Activated effector memory CD4-positive, alpha-beta T cell treated with Interleukin-2 at 50 U/mL for 16 hours (primary cell): ENCODE measurements at places on chromosomes 6 and 20.

GRCh38 chr20:44692932-44693480 is 22.2 kb upstream of the CCN5 start:
- no peak for DNase-seq

GRCh38 chr20:43751167-43752050 is 24.6 kb upstream of the GTSF1L start:
- DNase-seq = no peak

DNA sequence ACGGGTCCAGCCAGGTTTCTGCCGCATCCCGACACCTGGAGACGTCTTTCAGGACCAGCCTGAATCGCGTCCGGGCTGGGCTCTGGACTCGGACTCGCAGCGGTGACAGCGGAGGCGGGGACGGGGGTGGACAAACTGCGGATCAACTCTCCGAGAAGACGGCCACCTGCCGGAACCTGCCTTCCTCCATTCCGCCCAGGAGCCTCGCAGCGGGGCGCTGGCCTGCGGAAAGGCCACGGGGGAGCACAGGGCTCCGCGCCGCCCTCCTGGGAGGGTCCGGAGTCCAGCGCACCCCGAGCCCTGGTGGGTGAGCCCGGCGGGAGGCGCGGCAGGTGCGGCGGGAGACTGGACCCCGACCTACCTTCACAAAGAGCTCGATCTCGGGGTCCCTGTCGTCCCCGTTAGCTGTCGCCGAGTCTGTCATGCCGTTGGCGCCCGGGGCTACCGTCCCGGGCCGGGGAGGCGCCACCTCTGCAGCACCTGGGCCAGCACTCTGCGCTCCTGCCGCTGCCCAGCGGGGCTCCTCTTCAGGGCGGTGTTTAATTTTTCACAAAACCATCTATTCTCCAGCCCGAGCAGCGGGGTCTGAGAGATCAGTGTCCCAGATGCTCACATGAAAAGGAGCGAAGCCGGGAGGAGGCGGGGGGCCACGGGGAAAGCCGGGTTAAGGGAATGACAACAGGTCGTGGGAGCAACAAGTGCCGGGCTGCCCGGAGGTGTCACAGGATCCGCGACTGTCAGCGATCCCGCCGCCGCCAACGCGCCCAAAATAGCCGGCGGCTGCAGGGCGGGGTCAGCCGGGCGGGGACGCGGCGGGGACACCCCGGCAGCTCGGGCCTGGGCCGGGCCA is at the start of gene CLIC5:
CLIC5 (minus strand) TSS at position 742 of the 850 bp plus-strand sequence; CDS start at position 424, 318 bp downstream.
- DNase-seq = peak; percentile 25

DNA sequence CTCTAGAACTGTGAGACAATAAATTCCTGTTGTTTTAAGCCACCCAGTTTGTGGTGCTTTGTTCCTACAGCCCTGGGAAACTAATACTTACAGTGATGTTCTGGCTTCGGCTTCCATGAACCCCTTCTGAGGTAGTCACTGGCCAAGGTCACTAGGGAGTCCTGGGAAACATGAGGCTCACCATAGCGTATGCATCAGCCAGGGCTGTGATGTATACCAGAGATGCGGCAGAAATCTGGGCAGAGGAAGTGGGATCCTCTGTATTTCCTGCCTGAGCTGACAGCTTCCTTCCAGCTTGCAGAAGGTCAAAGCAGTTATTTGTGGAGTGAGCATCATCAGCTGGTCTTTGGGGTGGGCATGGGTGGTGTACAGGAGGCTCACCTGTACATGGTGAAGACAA is 27.9 kb downstream of the KAT14 start:
- DNase-seq = no peak

- DNase-seq = no peak
These were observed 238.9 kb downstream of the ERMARD start for GRCh38 chr6:169990095-169991030.

DNA sequence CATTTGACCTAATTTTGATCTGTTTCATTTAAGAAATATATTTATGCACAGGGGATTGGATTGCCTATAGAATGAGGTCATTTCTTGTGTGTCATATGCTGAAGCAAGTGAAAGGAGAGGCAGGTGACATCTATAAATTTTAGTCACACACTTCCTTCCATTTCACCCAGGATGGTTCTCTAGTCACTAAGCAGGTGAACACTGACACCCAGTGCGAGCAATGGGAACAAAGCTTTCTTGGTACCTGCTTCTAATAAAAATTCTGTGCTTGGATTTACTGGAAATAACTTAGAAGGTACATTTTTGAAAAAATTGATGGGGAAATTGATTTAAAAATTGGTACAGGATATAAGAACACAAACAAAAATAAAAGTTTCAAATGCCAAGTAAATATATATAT is 66.9 kb upstream of the MC3R start:
- DNase-seq = no peak

DNA sequence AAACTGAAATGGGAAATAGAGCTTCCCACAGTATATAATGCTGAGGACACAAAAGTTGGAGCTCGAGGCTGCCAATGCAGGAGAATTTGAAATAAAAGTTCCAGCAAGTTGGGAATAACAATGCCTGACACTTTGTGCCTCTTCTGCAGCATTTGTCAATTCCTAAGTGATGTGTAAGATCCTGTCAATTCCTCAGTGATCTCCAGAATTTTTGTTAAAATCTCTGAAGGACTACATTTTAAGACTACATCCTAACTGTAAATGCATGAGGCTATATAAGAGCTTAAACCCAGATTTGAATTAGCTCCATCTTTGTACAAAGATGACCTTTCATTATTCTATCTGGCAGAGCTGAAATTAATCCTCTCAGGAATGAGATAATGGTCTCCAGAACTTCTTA is 208.2 kb downstream of the COL12A1 start:
- no peak for DNase-seq

GRCh38 chr6:151141685-151142084 is 98.1 kb upstream of the AKAP12 start:
- no peak for DNase-seq

- no peak for DNase-seq
These were observed 73.5 kb downstream of the TMEM242 start for GRCh38 chr6:157249826-157250225.

- DNase-seq = no peak
These were observed 276.5 kb downstream of the SMOC2 start for GRCh38 chr6:168717491-168717890.
